Sigmoid colon (tissue), 7 donors: ENCODE measurements at places on chromosomes 5 and 9. TPM values are rescaled to one million over a fixed set of nuclear protein-coding genes. Genes with fewer than 3 reads are reported as not detected.

The GKAP1 gene
- 21.3 TPM for total RNA-seq

The NUP155 gene
- total RNA-seq, result 17.8 TPM

The SGCD gene
- total RNA-seq, result 34.3 TPM

The FKTN gene
- 13.9 TPM for total RNA-seq
